ENCODE measurements at places on chromosomes 3 and 15. TPM values are rescaled to one million over a fixed set of nuclear protein-coding genes. Genes with fewer than 3 reads are reported as not detected.

The C2CD4A gene
- total RNA-seq: 5.8 TPM

The TJP1 gene
- 36.3 TPM for total RNA-seq

GRCh38 chr15:72074335-72075060 is 43.5 kb downstream of the MYO9A start:
- H3K36me3 ChIP-seq: no peaks in the 10 kb centered on the region
- H3K27ac ChIP-seq: no peak overlapping the region
- H3K4me3 ChIP-seq: no peak overlapping the region
- H3K4me1 ChIP-seq: no peaks in the 10 kb centered on the region
- H3K27me3 ChIP-seq: no peaks in the 10 kb centered on the region

GRCh38 chr3:144128108-144128892 is 156.7 kb downstream of the DIPK2A start:
- no peaks in the 10 kb centered on the region for H3K4me1 ChIP-seq
- no peaks in the 10 kb centered on the region for H3K36me3 ChIP-seq
- no peak overlapping the region for H3K27ac ChIP-seq
- no peaks in the 10 kb centered on the region for H3K27me3 ChIP-seq

DNA sequence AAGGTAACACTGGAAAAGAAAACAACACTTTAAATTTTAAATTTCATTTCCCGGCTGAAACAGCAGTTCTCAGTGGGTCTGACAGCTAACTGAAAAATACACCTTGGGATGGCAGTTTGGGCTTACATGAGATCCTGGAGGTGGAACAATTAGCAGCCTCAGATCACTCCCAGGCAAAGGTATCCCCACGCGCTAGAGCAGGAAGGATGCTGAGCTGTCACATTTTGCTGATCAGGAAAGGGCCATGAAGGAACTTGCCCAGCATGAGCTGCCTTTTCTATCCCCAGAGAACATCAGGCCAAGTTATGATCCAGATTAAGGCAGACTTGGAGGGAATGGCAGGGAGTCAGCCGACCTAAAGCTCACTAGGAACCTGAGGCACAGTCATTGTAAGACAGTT is 204.8 kb upstream of the SLC2A2 start:
- no peak overlapping the region for H3K4me3 ChIP-seq
- H3K36me3 ChIP-seq: no peaks in the 10 kb centered on the region
- no peak overlapping the region for H3K27ac ChIP-seq

- DNase-seq: no peak
- H3K4me1 ChIP-seq: no peaks in the 10 kb centered on the region
- no peak overlapping the region for H3K4me3 ChIP-seq
- H3K36me3 ChIP-seq: no peaks in the 10 kb centered on the region
- no peak overlapping the region for H3K27ac ChIP-seq
- no peaks in the 10 kb centered on the region for H3K27me3 ChIP-seq
These were observed 660.1 kb upstream of the SGO1 start for GRCh38 chr3:20846066-20846465.

DNA sequence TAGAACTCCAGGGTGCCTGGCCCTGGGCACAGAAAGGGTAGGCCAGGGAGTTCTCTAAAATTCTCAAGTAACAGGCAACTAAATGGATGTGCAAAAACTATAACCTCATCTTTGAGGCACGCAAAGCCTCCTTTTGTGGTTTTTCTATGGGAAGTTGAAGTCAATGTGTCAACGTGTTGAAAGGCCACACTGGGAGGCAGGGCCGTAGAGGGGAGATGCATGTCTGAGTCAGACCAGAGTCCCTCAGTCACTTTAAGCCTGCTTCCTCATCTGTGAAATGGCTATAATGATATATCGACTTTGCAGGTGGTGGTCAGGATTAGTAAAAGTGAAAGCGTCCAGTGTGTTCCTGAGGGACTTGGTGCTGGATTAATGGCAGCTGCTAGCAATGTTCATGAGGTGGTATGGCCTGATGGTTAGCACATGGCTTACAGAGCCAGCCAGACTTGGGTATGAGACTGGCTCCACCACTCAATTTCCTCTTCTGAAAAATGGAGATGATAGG is 17.0 kb downstream of the TGM5 start:
- no peak for DNase-seq
- no peaks in the 10 kb centered on the region for H3K36me3 ChIP-seq
- no peaks in the 10 kb centered on the region for H3K4me1 ChIP-seq
- no peaks in the 10 kb centered on the region for H3K27me3 ChIP-seq

DNA sequence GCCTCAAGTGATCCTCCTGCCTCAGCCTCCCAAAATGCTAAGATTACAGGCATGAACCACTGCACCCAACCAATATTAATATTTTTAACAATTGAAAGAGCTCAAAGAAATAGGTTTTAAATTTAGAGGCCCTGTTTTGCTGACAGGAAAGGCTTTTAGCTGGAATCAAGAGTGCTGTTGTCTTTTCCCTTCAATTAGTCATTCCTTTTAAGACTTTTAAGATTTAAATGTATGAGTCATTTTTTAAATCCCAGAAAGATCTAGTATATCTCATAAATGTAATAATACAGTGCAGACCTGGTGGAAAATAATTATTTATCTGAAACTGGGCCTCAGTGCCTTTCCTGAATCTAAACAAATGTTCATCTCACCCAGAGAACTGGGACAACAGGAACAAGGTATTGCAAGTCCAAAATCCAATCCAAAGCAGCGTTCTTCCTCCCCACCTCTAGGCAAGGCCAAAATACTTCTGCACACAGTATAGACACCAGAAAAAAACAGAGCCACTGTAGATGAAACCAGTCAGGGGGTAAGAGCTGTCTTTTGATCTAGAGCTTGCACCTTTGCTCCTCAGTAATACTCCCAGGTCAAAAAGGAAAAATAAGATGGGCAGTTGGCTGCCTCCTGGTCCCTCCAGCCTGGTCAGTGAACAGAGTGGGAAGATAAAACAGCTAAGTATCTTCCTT is 14.4 kb downstream of the AGTR1 start:
- no peak for DNase-seq
- H3K27me3 ChIP-seq: no peaks in the 10 kb centered on the region
- peaks cover 54% of the 10 kb centered on the region for H3K4me1 ChIP-seq

GRCh38 chr3:187987924-187988323 is 166.0 kb upstream of the LPP start:
- no peaks in the 10 kb centered on the region for H3K27me3 ChIP-seq
- H3K4me1 ChIP-seq: peaks cover 11% of the 10 kb centered on the region
- no peak for DNase-seq
- H3K27ac ChIP-seq: no peak overlapping the region

DNA sequence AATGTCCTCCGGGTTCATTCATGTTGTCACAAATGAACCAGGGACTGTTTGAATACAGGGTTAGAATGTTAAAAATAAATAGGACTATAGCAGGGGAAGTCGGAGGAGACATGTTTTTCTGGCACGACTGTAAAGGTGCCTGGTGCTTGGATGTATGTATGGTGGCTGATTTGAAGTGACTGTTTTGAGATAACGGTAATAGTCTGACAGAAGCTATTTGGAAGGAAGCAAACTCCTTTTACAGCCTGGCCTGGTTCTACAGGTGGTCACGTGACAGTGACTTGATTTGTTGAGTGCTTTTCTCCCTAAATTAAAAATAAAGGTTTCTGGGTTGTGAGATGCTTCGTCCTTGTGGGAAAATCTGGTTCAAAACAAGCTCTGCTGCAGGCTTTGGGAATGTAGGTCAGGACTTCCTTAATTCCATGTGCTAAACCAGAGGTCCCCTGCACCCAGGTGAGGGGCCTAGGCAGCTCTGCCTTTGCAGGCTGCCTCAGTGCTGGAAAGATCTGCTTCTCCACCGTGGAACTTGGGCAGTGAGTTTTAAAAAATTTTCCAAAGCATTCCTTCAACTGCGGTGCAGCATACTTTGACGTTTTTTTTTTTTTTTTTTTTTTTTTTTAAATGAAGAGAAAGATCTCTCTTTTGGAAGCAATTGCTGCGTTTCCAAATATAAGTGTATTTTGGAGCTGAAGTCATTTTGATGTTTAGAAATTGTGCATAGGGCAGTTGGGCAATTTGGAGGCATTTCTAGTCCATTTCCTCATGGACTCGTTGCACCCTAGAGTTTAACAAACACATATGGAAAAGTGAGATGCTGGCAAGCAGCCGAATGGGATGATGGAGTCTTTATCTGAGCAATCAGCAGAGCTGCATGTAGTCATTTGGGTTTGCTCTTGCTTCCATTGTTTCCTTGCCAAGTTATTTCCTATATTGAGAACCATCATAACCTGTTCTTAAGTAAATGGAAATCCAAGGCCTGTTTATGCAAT is 30.9 kb downstream of the ITPR1 start:
- no peak for DNase-seq
- no peaks in the 10 kb centered on the region for H3K36me3 ChIP-seq

DNA sequence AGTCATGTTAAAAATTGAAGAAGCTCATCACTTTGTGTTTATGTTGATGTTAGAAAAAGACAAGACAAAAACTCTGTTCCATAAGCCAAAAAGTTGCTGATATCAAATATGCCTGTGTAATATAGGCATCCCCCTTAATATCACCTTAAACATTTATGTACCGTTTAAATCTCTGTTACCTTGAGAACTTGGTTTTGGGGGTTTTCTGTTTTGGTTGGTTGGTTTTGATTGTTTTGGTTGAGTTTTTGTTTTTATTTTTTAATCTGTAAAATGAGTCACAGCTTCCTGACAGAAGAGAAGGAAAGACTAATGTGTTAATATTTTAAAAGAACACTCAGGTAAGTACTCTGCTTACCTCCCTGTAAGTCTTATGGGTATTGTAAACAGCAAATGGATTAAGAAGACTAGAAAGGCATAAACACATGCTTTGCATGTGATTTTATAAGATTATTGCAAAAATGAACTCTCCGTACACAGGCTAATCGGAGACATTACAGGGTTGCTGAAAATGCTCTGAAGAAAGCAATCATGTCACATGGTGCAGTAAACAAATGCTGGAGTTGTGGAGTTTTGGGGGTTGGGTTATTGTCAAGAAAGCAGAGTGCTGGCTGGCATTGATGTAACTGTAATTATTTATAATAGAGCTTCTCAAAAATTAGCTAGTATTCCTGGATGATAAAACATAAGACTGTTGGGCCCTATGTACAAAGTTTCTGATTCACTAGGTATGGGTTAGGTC is 69.5 kb upstream of the MBNL1 start:
- no peak for DNase-seq
- H3K36me3 ChIP-seq: no peaks in the 10 kb centered on the region
- no peaks in the 10 kb centered on the region for H3K4me1 ChIP-seq
- H3K27me3 ChIP-seq: no peaks in the 10 kb centered on the region

All from right lobe of liver (tissue), 6 donors.